HCT116 (cell line): ENCODE measurements at places on chromosomes 4 and X. TPM values are rescaled to one million over a fixed set of nuclear protein-coding genes. Genes with fewer than 3 reads are reported as not detected.

DNA sequence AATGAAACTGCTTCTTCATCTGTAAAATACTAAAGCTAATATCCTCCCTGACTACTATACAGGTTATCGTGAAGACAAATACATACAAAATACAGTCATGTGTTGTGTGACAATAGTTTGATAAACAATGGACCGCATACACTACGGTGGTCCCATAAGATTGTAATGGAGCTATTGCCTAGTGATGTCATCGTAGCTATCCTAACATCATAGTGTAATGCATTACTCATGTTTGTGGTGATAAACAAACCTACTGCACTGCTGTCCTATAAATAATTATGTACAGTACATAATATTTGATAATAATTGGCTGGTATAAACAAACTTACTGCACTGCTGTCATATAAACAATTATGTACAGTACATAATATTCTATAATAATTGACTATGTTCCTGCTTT lies 5.6 kb upstream of the NEIL3 start:
- DNase-seq: no peak
- no peaks in the 10 kb centered on the region for H3K36me3 ChIP-seq
- peaks cover under 1% of the 10 kb centered on the region for H3K4me1 ChIP-seq
- H3K27ac ChIP-seq: no peak overlapping the region
- no peaks in the 10 kb centered on the region for H3K27me3 ChIP-seq

MGARP gene
- 0.22 TPM for total RNA-seq

DMRTC1 gene
- not detected for total RNA-seq

IL1RAPL1 gene
- 2.8 TPM for total RNA-seq

SH3D19 gene
- total RNA-seq: 37.5 TPM

GUCY2F gene
- not detected for total RNA-seq

IL3RA gene
- total RNA-seq: not detected

TGIF2LX gene
- not detected for total RNA-seq

CYSLTR1 gene
- not detected for total RNA-seq

PASD1 gene
- total RNA-seq: not detected

UGT2B17 gene
- total RNA-seq: not detected

DNA sequence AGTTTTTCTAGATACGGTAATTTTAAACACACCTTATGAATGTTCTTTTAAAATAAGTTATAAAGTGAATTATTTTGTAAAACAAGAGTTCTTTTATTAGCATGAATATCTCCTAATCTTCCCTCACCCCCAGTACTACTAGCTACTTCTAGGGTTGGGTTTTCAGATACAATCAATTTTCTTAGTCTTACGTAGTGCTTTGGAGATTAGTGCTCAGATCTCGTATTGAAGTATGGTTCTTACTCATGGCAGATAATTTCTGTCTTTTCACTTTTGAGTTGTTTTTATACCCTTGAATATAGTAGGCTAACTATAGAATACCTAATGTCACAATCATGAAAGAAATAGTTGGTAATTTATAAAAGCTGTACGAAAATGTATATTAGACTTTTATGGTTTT lies 43.2 kb downstream of the CDKL5 start:
- no peak overlapping the region for H3K4me3 ChIP-seq
- H3K27ac ChIP-seq: no peak overlapping the region
- H3K36me3 ChIP-seq: no peaks in the 10 kb centered on the region
- DNase-seq: no peak
- H3K27me3 ChIP-seq: no peaks in the 10 kb centered on the region

DNA sequence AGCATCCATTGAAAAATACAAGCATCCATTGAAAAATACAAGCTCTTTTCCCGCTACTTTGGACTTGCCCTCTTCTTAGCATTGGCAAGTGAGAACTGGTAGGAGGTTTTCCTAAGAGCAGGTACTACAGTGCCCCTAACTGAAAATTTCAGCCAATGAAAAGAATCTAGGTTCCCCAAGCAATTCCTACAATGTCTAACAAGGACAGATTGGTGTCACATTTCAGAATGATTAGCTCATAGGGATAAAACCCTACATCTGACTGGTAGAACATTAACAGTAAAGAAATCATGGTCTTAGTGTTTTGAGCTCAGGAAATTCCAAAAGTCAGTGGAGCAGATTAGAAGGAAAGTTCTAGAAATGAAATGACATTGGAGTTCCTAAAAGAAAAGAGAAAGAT lies 68.6 kb upstream of the QRFPR start:
- no peak overlapping the region for H3K27ac ChIP-seq
- peaks cover 27% of the 10 kb centered on the region for H3K4me1 ChIP-seq
- DNase-seq: no peak

GRCh38 chrX:129523079-129523911 lies at the start of gene SMARCA1:
Gene SMARCA1, minus strand, starts transcription at chrX:129523490. Its CDS starts 120 bp downstream, at chrX:129523370.
- H3K4me1 ChIP-seq: peaks cover 7% of the 10 kb centered on the region
- no peaks in the 10 kb centered on the region for H3K36me3 ChIP-seq
- peak within 1 kb of the TSS; percentile 76 for H3K4me3 ChIP-seq
- peak; percentile 16 for DNase-seq
- no peaks in the 10 kb centered on the region for H3K27me3 ChIP-seq

CLDN22 gene
- not detected for total RNA-seq

UGT8 gene
- 14.8 TPM for total RNA-seq

EMCN gene
- total RNA-seq: not detected

- H3K36me3 ChIP-seq: no peaks in the 10 kb centered on the region
- no peak overlapping the region for H3K27ac ChIP-seq
- H3K4me1 ChIP-seq: peaks cover 9% of the 10 kb centered on the region
- no peak for DNase-seq
- H3K27me3 ChIP-seq: no peaks in the 10 kb centered on the region
Observed at GRCh38 chr4:157057218-157057617, 18.7 kb upstream of the GLRB start.

DNA sequence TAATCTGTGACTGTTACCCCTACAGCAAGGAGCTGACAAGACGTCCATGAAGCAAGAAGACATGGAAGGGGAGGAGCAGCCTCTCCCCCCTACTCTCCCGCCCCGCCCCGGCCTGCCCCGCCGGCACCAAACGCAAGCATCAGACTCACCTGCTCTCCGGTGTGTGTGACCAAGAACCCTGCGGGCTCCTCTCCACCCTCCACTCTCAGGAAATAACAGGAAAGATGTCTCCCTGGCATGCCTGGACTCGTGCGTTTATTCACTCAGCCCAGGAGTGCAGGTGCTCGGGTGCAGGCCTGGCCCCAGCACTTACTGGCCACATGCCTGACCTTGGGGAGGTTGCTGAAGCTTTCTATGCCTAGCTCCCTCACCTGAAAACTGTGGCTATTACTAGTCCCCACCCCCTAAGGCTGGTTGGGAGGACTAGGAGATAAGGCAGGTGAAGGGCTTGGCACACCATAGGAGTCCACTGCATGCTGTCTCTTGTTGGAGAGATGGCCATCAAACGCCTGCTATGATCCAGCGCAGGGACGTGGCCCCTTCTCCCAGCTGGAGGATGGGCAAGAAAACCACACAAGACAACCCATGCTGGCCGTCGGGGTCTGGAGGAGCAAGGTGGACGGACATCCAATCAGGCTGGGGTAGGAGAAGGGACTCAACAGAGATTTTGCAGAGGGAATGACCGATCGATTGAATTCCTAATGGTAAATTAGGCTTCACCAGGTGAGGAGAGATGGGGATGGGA lies 34.9 kb upstream of the CLDN24 start:
- peaks cover 4% of the 10 kb centered on the region; the same call in 1 of the 2 replicates for H3K4me1 ChIP-seq
- no peak overlapping the region for H3K4me3 ChIP-seq
- H3K27ac ChIP-seq: no peak overlapping the region
- H3K36me3 ChIP-seq: no peaks in the 10 kb centered on the region
- H3K27me3 ChIP-seq: no peaks in the 10 kb centered on the region

SLC26A1 gene
- 0.22 TPM for total RNA-seq

GRCh38 chr4:9703391-9703790 lies 78.0 kb upstream of the DRD5 start:
- peak; percentile 52 for DNase-seq
- H3K36me3 ChIP-seq: no peaks in the 10 kb centered on the region
- H3K4me3 ChIP-seq: no peak overlapping the region
- H3K27me3 ChIP-seq: no peaks in the 10 kb centered on the region

XPNPEP2 gene
- total RNA-seq: not detected

GRCh38 chr4:169662206-169662605 lies 41.8 kb downstream of the CLCN3 start:
- no peak overlapping the region for H3K27ac ChIP-seq
- peaks cover 30% of the 10 kb centered on the region for H3K4me1 ChIP-seq
- no peaks in the 10 kb centered on the region for H3K36me3 ChIP-seq

GRCh38 chr4:155966731-155967395 lies 13.2 kb upstream of the CTSO start:
- H3K4me3 ChIP-seq: no peak overlapping the region
- no peaks in the 10 kb centered on the region for H3K4me1 ChIP-seq
- no peak for DNase-seq
- H3K36me3 ChIP-seq: no peaks in the 10 kb centered on the region

REELD1 gene
- total RNA-seq: 0.25 TPM

- no peak for DNase-seq
- H3K4me1 ChIP-seq: no peaks in the 10 kb centered on the region
- no peak overlapping the region for H3K27ac ChIP-seq
- no peaks in the 10 kb centered on the region for H3K36me3 ChIP-seq
- H3K4me3 ChIP-seq: no peak overlapping the region
- no peaks in the 10 kb centered on the region for H3K27me3 ChIP-seq
Observed at GRCh38 chrX:40434443-40434842, 146.3 kb upstream of the ATP6AP2 start.

GRCh38 chrX:155028877-155029291 lies 2.2 kb downstream of the FUNDC2 start:
- H3K4me3 ChIP-seq: no peak overlapping the region
- H3K4me1 ChIP-seq: peaks cover 19% of the 10 kb centered on the region
- no peaks in the 10 kb centered on the region for H3K27me3 ChIP-seq
- H3K36me3 ChIP-seq: no peaks in the 10 kb centered on the region

- no peak overlapping the region for H3K27ac ChIP-seq
- H3K4me3 ChIP-seq: no peak overlapping the region
- no peaks in the 10 kb centered on the region for H3K4me1 ChIP-seq
- no peak for DNase-seq
- H3K36me3 ChIP-seq: no peaks in the 10 kb centered on the region
Observed at GRCh38 chr4:173651651-173652282, 121.7 kb upstream of the HAND2 start.

ANOS1 gene
- total RNA-seq: 0.12 TPM

- H3K36me3 ChIP-seq: no peaks in the 10 kb centered on the region
- H3K27me3 ChIP-seq: no peaks in the 10 kb centered on the region
- H3K4me1 ChIP-seq: no peaks in the 10 kb centered on the region
- no peak for DNase-seq
- H3K4me3 ChIP-seq: no peak overlapping the region
Observed at GRCh38 chrX:34467437-34467836, 189.6 kb downstream of the TMEM47 start.

AMTN gene
- total RNA-seq: not detected

DNA sequence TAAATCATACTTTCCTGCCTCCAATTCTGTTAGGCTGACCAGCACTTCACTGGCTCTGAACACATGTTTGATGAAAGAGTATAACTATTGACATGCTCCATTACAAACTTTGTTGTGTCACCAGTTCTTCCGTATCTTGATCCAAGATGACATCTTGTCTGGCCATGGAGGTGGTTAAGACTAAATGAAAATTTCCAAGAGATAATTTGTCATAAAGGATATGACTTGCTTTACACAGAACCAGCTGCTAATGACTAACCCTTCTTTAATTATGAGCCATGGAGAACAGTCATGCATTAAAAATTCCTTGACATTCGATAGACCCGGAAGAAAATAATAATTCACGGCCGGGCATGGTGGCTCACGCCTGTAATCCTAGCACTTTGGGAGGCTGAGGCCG lies 17.7 kb upstream of the N4BP2 start:
- no peak for DNase-seq
- no peak overlapping the region for H3K27ac ChIP-seq
- no peak overlapping the region for H3K4me3 ChIP-seq
- H3K4me1 ChIP-seq: peaks cover 13% of the 10 kb centered on the region
- H3K27me3 ChIP-seq: no peaks in the 10 kb centered on the region
- H3K36me3 ChIP-seq: no peaks in the 10 kb centered on the region

GRCh38 chr4:139416073-139416673 lies 37.7 kb upstream of the RAB33B start:
- no peaks in the 10 kb centered on the region for H3K4me1 ChIP-seq
- no peak overlapping the region for H3K27ac ChIP-seq
- no peaks in the 10 kb centered on the region; the same call in 1 of the 2 replicates for H3K36me3 ChIP-seq
- H3K27me3 ChIP-seq: no peaks in the 10 kb centered on the region
- peak; percentile 34 for DNase-seq

- no peaks in the 10 kb centered on the region for H3K27me3 ChIP-seq
- peaks cover 27% of the 10 kb centered on the region for H3K36me3 ChIP-seq
- H3K4me3 ChIP-seq: no peak overlapping the region
- H3K27ac ChIP-seq: peak overlapping the region; percentile 19; the same call in 1 of the 2 replicates
- peak; percentile 49 for DNase-seq
Observed at GRCh38 chr4:168421671-168422070, 58.6 kb downstream of the DDX60L start.

NPNT gene
- 15.8 TPM for total RNA-seq
